ENCODE measurements at places on chromosomes 2 and 18.

DNA sequence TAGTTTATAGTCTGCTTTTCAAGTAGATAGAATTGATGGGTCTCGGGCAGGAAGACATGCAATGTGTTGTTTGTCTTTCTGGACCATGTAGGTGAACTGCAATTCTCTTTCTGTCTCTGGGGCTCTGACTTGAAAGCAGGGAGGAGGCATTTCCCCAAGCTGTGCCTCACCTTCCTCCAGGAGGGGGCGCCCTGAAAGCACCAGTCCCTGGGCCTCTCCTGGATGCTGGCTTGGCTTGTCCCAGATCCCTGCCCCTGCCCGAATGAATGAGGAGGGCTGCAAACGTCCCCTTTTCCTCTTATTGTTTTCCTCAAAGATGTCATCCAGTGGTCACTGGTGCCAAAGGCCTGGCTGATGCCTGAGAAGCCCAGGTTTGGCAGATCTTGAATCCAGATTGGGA lies 270.6 kb downstream of the CELF4 start:
- no peak for DNase-seq

DNA sequence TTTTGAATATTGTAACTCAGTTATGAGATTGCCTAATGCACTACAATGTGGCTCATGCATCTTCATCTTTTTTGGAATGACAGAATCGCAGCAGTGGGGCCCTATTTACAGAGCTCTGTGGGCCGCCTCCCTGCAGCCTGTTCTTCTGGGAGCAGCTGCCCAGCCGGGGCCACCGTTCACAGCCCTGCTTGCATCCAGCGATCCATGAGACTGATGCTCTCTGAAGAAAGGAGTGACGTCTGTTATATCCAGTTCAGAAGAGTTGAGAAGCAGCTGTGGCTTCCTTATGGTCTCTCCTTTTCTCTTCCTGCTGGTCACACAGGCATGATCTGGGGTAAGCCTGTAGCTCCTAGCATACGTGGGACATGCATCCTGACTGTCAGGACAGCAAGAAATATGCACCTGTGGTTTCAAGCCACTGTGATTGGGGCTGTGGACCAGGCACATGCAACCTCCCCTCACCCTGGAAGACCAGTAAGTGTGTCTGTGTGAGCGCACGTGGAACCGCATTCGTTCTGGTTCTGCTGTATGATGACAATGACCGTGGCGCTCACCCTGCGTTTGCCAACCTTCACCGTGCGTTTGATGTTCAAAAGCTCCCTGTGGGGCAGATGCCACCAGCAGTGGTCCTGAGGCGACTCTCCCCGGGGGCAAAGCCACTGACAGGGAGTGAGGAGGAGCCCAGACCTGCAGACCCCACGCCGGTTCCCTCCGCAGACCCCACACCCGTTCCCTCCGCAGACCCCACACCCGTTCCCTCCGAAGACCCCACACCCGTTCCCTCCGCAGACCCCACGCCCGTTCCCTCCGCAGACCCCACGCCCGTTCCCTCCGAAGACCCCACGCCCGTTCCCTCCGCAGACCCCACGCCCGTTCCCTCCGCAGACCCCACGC lies 189.8 kb downstream of the TMEM18 start:
- no peak for DNase-seq

GRCh38 chr2:161245261-161245553 lies 63.0 kb upstream of the PSMD14 start:
- DNase-seq = no peak

GRCh38 chr2:23380562-23381065 lies 4.4 kb upstream of the KLHL29 start:
- no peak for DNase-seq

- no peak for DNase-seq
Measured at GRCh38 chr2:30663806-30664205, 143.4 kb downstream of the CAPN13 start.

DNA sequence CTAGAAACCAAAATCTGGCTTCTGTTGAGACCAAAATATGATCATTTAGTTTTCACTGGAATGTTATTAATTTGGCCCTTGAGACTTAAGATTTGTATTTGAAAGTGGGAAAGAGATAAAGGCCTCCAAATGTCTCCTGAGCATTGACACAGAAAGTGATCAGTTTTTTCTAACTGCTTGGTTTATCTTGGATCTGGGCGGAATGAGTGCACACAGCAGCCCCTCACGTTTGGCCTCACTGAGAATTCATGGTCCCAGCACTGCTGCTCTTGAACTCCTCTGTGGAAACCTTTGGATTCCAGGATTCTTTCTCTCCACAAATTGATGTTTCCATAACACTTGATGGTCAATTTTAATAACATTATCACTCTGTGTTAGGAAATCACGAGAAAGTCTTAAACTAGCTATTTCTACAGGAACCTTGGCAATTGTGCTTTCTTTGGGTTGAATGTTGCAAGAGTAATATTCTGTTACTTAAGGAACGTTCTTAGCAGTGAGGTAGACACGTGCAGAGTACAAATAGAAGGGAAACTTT lies 180.3 kb upstream of the BCL2L11 start:
- no peak for DNase-seq

GRCh38 chr2:60317844-60318243 lies 235.6 kb downstream of the BCL11A start:
- DNase-seq = no peak

DNA sequence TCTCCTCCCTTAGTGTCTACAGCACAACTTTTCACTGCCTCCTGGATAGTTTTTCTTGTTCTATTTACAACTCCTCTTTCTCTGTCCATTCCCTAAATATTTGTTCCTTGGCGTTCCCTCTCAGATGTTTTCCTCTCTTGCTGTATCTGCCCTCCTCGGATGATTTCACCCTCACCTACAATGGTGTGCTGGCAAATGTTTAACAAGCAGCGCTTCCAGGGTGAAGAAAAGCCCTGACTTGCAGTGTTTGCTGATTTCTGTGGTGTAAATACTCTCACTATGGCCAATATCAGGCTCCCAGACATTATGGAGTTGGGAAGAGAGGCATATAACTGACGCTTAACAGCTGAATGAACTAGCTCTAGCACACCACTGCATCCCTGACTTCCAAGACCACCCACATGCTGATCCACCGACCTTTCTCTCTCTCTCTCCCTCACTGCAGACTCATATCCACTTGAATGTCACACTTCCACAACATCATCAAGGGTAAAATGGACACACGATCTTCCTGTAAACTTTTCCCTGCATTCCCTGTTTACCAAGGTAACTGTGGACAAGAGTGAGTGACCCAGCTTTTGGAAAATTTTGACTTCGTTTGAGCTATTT lies 31.5 kb upstream of the SPTBN1 start:
- no peak for DNase-seq

GRCh38 chr2:120430501-120430830 lies 84.5 kb downstream of the INHBB start:
- no peak for DNase-seq

DNA sequence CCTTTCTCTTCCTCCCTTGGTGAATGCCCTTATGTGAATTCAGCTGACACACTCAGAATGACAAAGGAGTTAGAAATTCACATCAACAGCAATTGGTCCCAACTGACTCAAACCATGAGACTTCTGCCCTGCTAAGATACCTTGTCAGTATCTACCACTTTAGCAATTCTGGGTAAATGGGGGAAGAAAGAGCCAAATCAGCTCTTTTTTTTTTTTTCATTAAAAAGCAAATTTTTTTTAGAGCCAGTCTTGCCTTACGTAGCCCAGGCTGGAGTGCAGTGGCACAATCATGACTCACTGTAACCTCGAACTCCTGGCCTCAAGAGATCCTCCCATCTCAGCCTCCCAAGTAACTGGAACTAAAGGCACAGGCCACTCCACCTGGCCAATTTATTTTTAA lies 1.7 kb upstream of the PPP4R1 start:
- no peak for DNase-seq

DNA sequence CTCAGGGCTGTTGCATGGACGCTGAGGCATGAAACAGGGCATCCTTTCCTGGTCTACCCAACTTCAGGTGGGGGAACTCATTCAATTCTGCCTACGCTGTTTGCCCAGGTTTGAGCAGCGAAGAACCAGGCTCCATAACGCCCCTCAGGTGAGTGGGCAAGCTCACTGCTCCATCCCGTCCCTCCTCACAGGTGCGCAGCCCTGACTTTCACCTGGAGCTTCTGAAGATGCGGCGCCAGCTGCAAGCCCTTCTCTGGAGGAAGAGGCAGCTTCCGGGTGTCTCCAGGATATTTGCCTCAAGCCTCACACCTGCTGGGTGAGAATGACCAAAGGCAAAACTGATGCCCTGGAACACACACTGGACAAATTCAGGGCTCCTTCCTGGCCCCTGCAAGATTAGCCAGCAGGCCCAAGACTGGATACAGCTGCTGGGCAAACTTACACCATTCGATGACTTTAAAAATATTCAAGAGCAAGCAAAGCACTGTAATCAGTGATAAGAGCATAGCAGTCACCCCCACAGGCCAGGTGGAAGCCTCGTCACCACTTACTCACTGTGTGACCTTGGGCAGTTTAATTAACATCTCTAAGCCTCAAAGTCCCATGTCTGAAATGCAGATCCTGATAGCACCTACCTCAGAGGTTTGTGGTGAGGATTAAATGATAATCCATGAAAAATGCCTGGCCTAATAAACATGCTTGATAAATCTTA lies 97.7 kb downstream of the GYPC start:
- no peak for DNase-seq

Data from SHP77 treated with DMSO at 0.1 percent for 48 hours (cell line).